ENCODE measurements at places on chromosomes 3 and 15. TPM values are rescaled to one million over a fixed set of nuclear protein-coding genes. Genes with fewer than 3 reads are reported as not detected.

The TRPM1 gene
- 3.2 TPM for total RNA-seq

The PIGZ gene
- total RNA-seq, result not detected

The TEX55 gene
- not detected for total RNA-seq

The ANKRD63 gene
- total RNA-seq, result 8.4 TPM

The NGRN gene
- total RNA-seq, result 114 TPM

The LYZL4 gene
- not detected for total RNA-seq

The ADAMTS7 gene
- 6.1 TPM for total RNA-seq

Measured in G401 (cell line).